ENCODE measurements at places on chromosomes 6 and 20.

GRCh38 chr20:31803552-31804291 is 15.4 kb upstream of the MYLK2 start:
- DNase-seq, result no peak

GRCh38 chr6:137291441-137291840 is 72.3 kb upstream of the IFNGR1 start:
- DNase-seq, result peak; percentile 96

- DNase-seq, result no peak
These were observed 149.4 kb downstream of the DHX35 start for GRCh38 chr20:39111359-39112177.

GRCh38 chr20:37895166-37895565 is 7.8 kb upstream of the VSTM2L start:
- DNase-seq, result no peak

DNA sequence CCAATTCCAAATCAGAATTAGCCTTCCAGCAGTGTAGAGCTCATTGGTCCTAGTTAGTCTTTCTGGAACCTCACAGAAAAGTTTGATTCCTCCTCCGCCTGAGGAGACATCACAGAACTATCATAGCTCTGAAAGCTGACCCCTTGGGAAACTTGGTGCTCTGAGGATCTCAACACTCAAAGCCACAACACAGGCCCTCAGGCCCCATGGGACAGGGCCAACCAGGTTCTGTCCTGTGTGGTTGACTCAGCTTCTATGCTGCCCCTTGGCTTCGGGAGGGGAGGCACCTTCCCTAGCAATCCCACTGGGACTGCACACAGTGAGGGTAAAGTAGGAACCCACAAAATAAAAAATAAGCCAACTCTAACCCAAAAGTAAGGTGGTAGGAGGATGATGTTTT is 237.5 kb upstream of the ECI2 start:
- DNase-seq, result no peak

GRCh38 chr6:40640599-40641227 is 53.5 kb upstream of the LRFN2 start:
- DNase-seq, result no peak

GRCh38 chr20:3674447-3674846 is 7.4 kb downstream of the ADAM33 start:
- no peak for DNase-seq
